ENCODE measurements at places on chromosomes 12 and 14.

GRCh38 chr12:121575952-121576625, 4.7 kb downstream of the KDM2B start:
- DNase-seq: no peak

GRCh38 chr12:64122995-64123394, 99.1 kb downstream of the KICS2 start:
- no peak for DNase-seq

DNA sequence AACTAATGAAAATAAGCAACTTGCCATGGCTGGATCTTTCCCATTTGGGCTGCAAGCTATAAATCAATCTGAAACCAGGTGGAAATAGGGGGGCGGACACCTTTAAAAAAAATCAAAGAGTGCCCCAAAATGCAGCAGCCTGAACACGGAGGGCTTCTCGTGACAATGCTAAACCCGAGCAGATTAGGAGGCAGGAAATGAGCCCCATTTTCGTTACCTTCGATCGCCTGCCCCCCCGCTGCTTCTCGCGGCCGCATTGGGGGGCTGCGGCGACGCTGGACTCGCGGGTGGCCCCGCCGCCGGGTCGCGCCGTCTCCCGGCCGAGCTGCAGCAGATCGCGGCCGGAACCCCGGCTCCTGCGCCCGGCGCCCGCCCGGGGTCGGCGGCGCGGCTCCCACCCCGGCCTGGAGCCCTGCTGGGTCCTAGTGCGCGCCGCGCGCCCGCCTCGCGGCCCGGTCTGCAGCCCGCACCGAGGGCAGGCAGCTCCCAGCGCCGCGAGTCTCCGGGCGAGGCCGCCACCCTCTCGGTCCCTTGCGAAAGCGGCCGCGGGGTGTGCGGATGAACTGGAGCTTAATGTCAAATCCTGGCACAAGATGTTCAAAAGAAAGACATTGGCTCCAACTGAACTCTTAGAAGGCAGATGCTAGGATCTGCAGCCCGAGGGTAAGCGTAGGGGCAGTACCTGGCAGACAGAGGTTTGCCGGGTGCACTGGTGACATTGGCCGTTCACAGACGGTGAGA, 201.9 kb upstream of the FOXN3 start:
- DNase-seq: peak; percentile 75

- DNase-seq: no peak
Observed at GRCh38 chr14:68103853-68104252, 284.3 kb downstream of the RAD51B start.

DNA sequence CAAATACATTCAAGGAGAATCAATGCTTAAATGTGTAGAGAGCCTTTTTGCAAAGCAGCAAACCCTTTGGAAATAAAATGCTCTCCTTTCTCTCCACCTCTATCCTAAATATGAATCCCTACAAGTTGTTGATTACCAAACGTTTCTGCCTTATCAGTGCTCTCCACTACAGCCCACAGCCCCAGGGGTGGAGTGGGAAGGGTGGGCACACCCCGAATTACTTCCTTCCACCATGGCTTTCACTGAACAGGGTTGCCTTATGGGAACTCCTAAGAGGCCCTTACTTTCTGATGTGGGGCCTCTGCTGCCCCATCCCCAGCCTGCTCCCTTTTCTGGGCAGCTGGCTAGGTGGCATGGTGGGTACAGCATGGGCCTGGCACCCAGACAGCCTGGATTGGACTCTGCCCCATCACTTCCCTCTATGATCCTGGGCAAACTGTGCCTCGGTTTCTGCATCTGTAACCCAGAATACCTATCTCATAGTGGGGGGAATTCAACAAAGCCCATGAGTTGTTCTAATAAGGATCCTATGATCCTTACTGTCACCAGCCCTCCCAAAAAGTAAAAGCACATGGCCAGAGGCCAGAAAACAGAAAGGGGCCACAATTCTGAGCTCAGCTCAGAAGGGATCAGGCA, 16.1 kb downstream of the AK7 start:
- no peak for DNase-seq

- no peak for DNase-seq
Observed at GRCh38 chr12:106273491-106273890, 25.7 kb upstream of the CKAP4 start.

All from testis (tissue), 5 donors.